ENCODE measurements at places on chromosomes 4 and X. TPM values are rescaled to one million over a fixed set of nuclear protein-coding genes. Genes with fewer than 3 reads are reported as not detected.

The SLC25A53 gene
- 2.8 TPM for total RNA-seq

The CYTL1 gene
- total RNA-seq, result 3.7 TPM

The WDR13 gene
- total RNA-seq, result 48.2 TPM

The F11 gene
- total RNA-seq, result not detected

The SGMS2 gene
- not detected for total RNA-seq

DNA sequence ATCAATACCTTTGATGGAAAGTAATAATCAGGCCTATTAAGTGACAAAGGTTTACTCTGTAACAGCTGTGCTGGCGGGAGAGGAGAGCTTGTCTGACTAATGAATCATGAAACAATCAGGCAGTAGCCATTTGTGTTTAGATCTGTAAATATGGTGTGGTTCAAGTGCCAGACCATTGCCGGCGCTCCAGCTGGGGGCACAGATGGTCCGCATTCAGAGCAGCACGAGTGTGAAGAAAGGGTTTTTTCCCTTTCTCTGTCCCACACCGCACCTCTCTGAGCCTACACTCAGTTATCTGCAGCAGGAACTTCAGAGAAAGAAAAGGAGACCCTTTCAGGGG is 111.3 kb upstream of the PAQR3 start:
- DNase-seq, result peak; percentile 54

DNA sequence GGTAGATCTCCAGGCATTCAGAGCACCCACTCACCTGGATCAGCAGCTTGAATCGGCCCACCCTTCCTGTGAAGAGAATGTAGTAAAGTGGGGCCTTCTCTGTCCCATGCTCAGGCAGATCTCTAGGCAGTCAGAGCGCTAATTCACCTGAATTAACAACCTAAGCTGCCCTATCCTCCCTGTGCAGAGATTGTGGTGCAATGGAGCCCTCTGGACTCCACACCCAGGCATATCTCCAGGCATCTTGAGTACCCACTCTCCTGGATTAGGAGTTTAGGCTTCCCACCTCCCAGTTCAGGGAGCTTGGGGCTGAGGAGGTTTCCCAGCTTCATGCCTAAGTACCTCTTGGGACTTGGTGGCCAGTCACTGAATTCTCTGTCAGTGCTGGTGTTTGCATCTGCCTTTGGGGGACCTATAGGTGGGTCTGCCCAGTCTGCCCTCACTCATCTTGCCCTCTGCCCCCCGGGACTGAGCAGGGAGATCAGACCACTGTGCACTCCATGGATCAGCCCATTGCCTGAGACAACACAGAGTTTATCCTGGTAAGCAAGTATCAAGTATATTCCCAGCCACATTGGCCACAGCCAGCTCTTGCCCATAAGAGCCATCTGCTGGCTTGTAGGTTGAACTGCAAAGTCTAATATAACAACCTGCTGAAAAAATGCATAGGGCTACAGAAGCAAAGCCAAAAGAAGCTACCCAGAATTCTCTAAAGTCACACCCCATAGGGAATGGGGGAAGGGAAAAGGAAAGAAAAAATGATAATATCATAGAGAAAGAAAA is 372.9 kb downstream of the KLHL13 start:
- DNase-seq, result peak; percentile 52

DNA sequence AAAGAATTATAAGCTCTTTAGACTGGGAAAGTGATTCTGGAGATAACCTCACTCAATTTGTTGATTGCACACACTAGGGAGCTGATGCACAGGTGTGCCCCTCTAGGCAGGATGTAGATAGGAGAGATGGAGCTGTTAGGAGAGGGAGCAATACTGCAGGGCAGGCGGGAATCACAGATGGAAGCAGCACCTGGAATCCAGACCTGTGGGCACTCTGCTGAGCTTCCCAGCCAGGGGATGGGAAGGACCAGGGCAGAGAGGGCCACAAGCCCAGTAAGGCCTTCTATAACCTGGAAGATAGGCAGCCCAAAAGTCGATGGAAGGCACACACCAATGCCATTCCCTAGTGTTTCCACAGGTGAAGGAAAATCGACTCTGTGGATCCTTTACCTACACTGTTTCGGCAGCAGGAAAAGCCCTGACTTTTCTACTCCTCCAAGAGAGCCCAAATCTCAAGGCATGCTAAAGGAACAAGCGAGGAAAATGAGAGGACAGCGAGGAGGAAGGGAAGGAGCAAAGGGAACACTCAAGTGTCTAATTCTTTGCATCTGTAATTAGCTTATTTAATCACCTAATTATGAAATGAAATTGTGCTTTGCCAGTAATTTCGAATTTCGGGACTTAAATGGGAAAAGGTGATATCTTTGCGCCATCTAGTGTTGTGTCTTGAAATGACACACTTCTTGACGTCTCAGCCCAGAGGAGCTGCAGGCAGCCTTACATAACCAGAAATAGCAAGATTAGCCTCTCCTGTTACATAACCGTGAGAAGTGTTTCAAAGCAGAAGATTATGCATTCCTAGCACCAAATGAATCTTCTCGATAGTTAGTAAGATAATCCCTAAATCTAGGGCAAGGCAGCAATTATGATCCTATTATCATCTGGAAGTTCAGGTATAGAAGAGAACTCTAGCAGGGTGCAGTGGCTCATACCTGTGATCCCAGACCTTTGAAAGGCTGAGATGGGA is 31.0 kb upstream of the TLR3 start:
- peak; percentile 71 for DNase-seq

- no peak for DNase-seq
Observed at GRCh38 chr4:68581383-68582338, 5.5 kb upstream of the UGT2B17 start.

- DNase-seq, result no peak
Observed at GRCh38 chr4:120613778-120614177, 308.7 kb downstream of the PRDM5 start.

DNA sequence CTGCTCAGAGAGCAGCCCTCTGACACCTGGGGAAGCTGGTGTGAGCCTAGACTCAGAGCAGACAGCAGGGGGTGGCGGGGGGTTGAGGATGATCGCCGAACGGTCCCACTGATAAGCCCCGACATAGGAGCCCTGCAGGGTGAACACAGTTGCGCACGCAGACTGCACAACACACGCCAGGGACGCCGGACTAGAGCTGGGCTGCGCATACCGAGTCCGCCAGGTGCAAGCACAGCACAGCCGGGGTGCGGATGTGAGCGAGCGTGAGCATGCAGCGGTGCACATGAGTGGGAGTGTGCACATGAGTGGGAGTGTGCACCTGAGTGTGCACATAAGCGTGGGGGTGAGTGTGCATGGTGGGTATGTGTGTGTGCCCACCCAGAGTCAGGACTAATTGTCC is 36.7 kb downstream of the FAM53A start:
- DNase-seq, result no peak

DNA sequence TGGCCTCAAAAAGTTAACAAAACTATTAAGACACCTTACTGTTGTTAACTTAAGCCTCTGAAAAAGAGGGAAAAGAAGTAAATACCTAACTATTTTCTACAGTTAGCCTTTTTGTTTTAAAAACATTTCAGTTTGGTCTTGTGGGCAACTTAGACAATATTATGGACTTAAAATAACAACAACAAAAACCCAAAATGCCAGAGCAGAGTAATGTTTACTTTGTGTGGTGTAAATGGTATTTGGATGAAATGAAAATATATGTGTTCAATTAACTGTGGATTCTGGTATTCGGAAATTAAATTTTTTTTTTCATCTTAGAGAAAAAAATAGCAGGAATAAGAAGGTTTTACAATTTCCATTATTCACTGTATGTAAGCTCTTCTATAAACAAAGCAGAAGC is 79.6 kb upstream of the NPNT start:
- no peak for DNase-seq

DNA sequence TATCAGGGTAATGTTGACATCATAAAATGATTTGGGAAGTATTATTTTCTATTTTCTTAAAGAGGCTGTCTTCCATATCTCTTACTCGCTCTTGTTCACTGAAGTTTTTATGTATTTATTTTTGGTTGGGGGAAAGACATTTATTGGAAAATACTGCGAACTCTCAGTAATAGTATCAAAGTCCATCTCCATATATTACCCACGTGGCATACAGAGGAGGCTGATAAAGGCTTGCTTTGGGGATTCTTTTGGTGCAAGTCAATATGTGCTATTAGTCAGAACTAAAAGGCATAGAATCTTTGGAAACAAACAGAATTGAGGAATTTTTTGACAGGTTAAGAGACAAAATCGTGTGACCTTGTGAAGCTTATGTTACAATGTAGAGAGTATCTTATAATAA is 101.3 kb downstream of the NYX start:
- DNase-seq, result no peak

DNA sequence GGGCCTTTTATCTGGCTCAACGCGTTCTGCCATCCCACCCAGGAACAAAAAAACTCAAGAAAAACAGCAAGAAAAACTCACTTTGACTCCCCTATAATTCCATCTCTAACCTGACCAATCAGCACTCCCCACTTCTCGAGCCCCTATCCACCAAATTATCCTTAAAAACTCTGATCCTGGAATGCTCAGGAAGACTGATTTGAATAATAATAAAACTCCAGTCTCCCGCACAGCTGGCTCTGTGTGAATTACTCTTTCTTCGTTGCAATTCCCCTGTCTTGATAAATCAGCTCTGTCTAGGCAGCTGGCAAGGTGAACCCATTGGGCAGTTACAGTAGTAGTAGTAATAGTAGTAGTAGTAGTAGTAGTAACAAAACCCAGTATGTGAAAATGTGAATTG is 165.7 kb upstream of the CASK start:
- DNase-seq, result no peak

DNA sequence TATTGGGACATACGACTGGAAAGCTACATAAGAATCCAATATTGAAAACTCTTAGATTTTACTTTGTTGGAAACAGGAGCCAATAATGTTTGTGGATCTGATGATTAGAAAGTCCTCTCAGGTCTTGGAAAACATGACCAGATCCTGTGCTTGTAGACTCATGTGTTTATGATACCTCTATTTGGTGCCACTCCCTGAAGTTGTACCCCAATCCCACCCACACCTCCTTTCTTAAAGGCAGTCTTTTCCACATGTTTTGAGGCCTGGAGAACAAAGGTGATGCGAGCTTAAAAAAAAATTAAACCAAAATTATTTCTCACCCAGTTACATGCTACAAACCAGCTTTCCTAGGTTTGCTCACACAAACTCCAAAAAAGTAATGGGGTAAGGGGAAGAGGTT is 262.7 kb downstream of the PTTG2 start:
- no peak for DNase-seq

DNA sequence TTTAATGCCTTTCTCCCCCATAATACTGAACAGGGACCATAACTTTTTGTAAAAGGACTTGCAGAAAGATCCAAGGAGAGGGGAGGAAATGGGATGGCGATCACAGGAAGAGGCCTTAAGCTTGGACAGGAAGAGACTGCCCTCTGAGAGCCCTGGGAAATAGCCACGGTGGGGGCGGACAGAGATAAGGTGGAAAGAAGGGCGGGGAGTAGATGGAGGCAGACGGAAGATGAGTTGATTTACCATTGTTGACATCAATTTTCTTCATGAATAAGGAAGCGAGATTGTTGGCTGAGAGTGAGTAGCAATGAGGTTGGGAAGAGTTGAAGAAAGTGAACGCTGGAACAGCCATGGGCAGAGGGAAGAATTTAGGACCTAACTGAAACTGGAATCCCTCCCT is 63.4 kb downstream of the RASGEF1B start:
- no peak for DNase-seq

- DNase-seq, result no peak
Observed at GRCh38 chr4:164396439-164396838, 357.5 kb upstream of the SMIM31 start.

GRCh38 chrX:39857780-39858179 is 240.0 kb downstream of the BCOR start:
- no peak for DNase-seq

DNA sequence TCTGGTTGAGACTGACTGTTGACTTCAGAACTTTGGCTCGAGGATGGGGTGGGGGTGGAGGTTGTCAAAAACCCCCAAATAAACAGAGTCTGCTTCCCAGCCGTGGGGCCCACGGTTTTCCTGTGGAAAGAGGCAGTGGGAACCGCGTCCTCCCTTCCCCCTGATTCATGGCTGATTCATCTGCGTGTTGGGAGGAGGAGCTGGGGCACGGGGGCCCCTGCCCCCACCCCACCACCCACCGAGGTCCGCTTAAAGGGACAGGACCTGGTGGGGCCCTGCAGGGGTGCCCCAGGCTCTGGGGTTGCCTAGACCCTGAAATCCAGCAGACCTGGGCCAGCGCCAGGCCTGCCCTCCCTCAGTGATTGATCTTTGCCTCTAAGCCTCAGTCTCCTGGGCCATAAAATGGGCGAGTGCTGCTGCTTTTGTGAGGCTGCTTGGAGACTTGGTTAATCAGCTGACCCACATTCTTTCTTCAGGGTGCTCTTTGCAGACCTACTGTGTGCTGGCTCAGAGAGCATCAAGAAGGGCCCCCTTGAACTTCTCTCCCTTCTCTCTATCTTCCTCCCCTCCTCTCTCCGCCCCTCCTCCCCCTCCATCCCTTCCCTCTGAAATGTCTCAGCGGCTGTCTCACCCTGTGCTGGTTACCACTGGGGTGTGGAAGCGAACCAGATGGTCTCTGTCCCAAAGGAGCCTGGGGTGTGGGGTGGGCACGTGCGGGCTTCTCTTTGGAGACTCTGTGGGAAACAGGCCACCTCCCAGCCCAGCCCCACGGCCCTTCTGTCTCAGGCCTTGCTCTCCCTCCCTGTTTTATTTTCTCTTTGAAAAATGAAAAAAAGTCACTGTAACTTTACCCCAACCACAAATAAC is 9.1 kb downstream of the HTRA3 start:
- DNase-seq, result no peak

- peak; percentile 70 for DNase-seq
Observed at GRCh38 chrX:21745756-21746155, 12.2 kb downstream of the SMPX start.

DNA sequence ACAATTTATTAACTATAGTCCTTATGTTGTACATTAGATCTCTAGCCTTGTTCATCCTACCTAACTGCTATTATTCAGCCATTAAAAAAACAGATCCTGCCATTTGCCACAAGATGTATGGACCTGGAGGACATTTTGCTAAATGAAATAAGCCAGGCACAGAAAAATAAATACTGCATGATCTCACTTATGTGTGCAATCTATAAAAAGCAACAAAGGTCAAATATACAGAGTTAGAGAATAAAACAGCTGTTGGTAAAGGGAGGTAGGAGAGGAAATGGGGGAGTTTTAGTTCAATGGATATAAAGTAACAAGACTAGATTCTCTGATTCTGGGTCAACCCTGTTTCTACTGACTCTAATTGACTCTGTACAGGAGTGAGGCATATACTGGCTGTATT is 103.3 kb upstream of the FAM9C start:
- no peak for DNase-seq
